ENCODE measurements at places on chromosomes 1 and 21.

- no peak for DNase-seq
Measured at GRCh38 chr1:232327899-232328298, 302.0 kb downstream of the SIPA1L2 start.

- DNase-seq, result no peak
Measured at GRCh38 chr1:28974432-28974831, 60.1 kb downstream of the EPB41 start.

DNA sequence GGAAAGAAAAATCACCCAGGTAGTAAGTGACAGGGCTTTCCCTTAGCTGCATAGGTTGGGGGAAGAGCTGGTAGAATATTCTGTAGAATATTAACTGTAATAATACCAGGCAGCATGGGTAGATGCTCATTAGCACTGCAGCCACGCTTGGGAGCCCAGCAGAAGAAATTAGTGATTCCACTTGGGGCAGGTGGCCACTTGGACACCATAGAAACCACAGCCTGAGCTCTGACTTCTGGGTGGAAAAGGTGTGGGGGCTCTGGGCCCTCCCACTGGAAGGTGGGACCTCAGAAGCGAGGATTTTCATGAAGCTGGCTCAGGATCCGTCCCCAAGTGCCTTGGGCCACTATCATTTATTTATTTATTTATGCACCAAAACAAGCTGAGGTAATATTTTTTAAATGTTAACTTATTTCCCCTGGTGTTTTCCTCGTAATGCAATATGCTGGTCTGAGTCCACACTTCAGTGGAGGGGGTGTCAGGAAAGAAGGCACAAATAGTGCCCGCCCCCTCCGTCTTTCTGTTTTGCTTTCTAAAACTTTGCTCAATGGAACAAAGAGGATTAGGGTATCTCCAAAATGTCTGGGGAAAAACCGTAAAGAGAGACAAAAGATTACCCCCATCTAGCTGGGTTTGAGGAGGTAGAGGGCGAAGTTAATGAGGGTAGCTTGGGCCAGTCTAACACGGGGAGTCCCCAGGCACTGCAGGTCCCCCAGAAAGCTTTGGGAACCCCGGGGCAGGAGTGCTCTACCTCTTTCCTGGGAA, 75.2 kb upstream of the GADD45A start:
- DNase-seq, result no peak

- DNase-seq, result no peak
Measured at GRCh38 chr1:202765721-202766120, 42.5 kb downstream of the KDM5B start.

- DNase-seq, result peak; percentile 89
Measured at GRCh38 chr1:151047925-151048644, 534 bp downstream of the C1orf56 start.

- no peak for DNase-seq
Measured at GRCh38 chr21:45642122-45642813, 1.3 kb upstream of the PCBP3 start.

DNA sequence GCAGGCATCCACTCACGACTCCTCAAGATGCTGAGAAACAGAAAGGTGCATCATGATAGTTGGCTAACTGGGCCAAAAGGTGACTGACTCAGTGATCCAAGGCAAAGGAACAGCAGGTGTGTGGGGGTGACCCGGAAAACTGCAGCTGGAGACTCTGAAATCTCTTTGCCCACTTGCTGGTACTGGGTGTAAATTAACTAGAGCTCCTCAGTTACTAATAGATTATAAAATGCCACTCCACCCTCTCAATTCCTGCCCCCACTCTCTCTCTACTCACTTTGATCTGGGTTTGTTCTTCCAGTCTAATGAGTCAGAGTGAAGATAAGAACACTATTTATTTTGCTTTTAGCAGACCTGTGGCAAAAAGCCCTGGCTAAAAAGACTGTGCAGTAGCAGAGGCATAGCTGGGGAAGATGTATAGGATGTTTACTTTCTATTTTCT, 7.2 kb upstream of the PIGC start:
- peak; percentile 20 for DNase-seq

GRCh38 chr1:29900712-29901111, 664.4 kb downstream of the PTPRU start:
- no peak for DNase-seq

GRCh38 chr1:209927466-209927865, 10.6 kb upstream of the SYT14 start:
- DNase-seq, result no peak

DNA sequence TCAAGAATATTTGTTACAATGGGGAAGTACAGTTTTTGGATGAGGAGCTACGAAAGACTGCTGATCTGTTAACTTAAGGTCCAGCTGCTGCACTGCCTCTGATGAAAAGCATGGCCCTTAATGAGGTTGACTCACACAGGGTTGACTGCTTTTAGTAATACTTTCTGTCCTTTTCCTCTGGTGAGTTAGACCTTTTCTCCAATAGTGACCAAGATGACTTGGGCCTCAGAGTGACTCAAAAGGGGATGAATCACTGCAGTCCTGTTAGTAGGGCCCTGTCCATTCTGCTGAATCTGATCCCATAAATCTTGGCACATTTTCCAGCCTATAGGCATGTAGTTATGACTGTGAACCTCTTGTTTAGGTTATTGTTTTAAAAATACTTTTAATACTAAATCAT, 2.7 kb downstream of the DISP1 start:
- DNase-seq, result no peak

- no peak for DNase-seq
Measured at GRCh38 chr1:25697435-25698217, 81.0 kb downstream of the MAN1C1 start.

- DNase-seq, result no peak
Measured at GRCh38 chr21:34946385-34946840, 102.7 kb downstream of the RUNX1 start.

- DNase-seq, result no peak
Measured at GRCh38 chr1:231800108-231800507, 173.5 kb downstream of the DISC1 start.

DNA sequence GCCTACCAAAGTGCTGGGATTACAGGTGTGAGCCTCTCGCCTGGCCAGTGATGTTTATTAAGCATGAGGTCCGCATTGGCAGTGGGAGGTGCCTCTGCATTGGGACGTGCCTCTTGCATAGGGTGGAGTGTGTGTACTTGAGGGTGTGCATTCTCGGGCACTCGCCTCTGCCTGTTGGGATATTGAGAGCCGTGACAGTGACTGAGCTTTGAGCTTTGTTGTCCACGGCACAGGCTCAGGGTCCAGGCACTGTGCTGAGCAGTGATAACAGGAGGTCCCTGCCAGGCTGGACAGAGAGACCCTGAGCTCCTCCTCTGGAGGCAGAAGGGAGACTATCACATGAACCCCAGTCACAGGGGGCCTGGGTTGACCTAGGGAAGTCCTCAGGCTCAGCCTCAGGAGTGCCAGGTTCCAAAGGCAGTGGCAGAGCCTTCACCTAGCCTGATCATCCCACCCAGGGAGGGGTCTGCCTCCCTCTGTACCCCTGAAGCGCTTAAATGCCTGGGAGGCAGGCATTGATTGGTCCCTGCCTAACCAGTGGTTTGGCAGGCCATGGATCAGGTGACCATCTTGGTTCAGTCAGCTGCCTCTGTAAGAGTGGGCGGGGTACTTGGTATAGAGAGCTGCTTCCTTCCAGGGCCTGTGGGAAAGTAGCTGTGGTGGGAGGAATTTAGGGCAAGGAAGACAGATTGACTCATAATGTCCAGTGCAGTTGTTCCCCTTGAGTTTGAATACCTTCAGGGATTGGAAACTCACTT, 213.8 kb upstream of the TMEM51 start:
- DNase-seq, result no peak

DNA sequence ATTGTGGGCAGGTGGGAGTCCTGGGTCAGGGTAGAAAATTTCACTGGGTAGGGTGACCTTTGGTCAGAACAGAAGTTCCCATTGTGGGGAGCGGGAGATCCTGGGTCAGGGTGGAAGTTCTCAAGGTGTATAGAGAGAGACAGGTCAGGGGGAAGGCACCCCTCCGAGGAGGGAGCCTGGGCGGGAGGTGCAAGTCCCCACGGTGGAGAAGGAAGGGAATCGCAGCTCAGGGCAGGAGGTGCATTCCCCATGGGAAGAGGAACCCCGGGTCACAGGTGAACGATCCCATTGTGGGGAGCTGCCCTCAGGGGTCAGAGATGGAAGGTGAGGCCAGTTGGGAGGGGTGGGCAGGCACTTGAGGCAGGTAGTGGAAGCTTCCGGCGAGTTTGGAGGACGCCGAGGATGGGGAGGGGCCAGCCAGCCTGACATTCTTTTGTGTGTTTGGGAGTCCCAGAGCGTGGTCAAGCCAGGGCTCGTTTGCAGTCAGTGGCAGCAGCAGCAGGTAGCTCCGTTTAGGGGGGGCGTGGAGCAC, 637 bp downstream of the LYPLA2 start:
- DNase-seq, result no peak

DNA sequence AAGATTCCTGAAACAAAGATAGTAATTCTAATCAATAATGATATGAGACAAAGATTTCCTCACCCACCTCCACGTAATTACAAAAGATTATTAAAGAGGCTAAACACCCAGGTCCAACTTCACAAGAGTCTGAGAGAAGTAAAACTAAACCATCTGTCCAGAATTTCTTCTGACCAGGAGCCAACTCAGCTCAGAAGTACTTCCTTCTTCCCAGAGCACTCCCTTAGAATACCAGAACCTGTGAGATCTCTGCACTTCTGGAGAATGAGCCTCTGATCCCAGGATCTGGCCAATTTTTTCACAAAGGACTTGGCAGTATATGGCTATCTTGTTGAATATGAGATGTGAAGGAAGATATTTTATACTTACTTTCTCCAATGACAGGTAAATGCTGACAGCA, 120.6 kb upstream of the PALMD start:
- no peak for DNase-seq

GRCh38 chr1:75449998-75450397, 160.9 kb downstream of the SLC44A5 start:
- DNase-seq, result no peak

GRCh38 chr21:33940881-33941245, 25.3 kb upstream of the ATP5PO start:
- no peak for DNase-seq

- no peak for DNase-seq
Measured at GRCh38 chr1:56938646-56939045, 27.2 kb downstream of the C8B start.

- no peak for DNase-seq
Measured at GRCh38 chr1:192633533-192634253, 2.3 kb upstream of the RGS13 start.

DNA sequence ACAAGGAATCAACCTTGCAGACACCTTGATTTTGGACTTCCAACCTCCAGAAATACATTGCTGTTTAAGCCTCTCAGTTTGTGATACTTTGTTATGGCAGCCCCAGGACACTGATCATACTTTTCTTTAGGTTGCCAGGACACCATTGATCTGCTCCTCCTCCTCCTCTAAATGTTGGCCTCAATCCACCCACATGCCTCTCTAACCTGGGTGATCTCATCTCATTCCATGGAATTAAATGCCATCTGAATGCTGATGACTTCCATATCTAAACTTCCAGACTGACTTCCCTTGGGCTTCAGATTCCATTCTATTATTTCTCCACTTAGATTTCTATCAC, 7.4 kb upstream of the PPP1R15B start:
- DNase-seq, result no peak

DNA sequence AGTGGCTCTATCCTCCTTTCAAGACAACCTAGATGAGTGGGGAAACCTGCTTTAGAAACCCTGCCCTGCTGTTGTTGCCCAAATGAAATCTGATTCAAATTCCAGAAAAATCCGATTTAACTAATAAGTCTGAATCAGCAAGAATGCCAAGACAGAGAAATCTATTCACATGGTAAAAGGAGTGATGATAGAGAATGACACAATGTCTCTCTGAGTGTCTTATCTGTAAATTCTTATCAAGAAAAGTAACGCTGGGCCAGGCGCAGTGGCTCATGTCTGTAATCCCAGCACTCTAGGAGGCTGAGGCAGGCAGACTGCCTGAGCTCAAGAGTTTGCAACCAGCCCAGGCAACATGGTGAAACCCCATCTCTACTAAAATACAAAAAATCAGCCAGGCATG, 13.7 kb upstream of the GUCA2A start:
- no peak for DNase-seq

- peak; percentile 62 for DNase-seq
Measured at GRCh38 chr1:202315576-202316168, 26.1 kb downstream of the UBE2T start.

- no peak for DNase-seq
Measured at GRCh38 chr1:190179817-190180216, 297.8 kb downstream of the BRINP3 start.

DNA sequence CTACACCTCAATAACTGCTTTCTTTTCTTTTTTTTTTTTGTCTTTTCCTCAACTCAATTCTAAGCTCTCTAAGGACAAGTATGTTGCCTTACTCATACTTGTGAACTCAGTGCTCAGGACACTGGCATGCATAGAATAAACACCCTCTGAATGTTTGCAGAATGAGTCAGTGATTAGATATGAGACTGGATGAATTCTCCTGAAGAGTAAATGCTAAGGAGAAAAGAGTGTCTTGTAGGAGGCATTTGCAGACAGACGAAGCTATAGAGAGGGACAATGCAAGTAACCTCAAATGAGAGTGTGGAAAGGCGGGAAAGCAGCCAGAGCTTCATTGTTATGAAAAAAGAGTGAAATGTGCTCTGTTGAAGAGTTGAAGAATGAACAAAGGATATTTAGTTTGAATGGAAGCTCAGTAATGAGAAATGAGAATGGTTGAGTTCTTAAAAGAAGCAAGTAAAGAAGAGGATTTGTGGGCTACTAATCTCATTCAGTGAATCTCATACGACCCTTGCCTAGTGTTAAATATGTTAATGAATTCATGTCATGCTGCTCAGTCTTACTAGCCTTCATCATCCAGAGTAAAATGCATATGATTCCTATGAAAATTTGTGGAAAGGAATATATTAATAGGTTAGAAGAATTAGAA, 166.1 kb upstream of the DPYD start:
- DNase-seq, result no peak

GRCh38 chr1:203769505-203770343, 4.7 kb downstream of the LAX1 start:
- peak; percentile 6 for DNase-seq

GRCh38 chr1:36091141-36091540, 2.4 kb downstream of the ADPRS start:
- DNase-seq, result no peak

GRCh38 chr1:11352816-11353799, 80.1 kb downstream of the UBIAD1 start:
- no peak for DNase-seq

GRCh38 chr1:230895452-230895851, 27.1 kb upstream of the C1orf198 start:
- DNase-seq, result no peak

GRCh38 chr1:43337588-43337987, at the start of gene MPL:
MPL (plus strand) TSS chr1:43337818; CDS start chr1:43337849, 31 bp downstream.
- no peak for DNase-seq

GRCh38 chr21:39631842-39632562, 19.3 kb downstream of the B3GALT5 start:
- DNase-seq, result no peak

Measured in SHP77 (cell line).